ENCODE measurements at places on chromosomes 3 and 15.

DNA sequence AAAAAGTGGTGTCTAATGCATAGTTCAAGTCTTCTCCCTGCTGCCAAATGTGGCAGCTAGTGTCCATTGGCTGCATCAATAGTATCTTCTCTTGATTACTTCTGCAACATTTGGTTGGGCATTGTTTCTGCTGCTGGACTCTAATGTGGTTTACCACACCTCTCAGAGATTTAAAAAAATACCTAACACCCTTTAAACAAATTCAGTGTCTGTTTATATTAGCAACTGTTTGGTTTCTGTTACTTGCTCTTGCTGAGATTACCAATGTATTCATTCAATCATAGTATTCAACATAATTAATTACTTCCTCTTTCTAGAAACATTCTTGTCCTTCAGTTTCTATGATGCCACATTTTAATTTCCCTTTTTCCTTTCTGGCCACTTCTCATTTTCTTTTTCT lies 20.3 kb upstream of the NECTIN3 start:
- no peak for DNase-seq

GRCh38 chr3:128820252-128820839 lies 59.1 kb upstream of the ACAD9 start:
- DNase-seq = no peak

- DNase-seq = no peak
Observed at GRCh38 chr15:58562135-58562534, 130.3 kb downstream of the LIPC start.

- no peak for DNase-seq
Observed at GRCh38 chr3:55486857-55487380, at the start of gene WNT5A. Gene WNT5A (minus strand): TSS chr3:55487306. CDS start chr3:55486985, 321 bp downstream.

DNA sequence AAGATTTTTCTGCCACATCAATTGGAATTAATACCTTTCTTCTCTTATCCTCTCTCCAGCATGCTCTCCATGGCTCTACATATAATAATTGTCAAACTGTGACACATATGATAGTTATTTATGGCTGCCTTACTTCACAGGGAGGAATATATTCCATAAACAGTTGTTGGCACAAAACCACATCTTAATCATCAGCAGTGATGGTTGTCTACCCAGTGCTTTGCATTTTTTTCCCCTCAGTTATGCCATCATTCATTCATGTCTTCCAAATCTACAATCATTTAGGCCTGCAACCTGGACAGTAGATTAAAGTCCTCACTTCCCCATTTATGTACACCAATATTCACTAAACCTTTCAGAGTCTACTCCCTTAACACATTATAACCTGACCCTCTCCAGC lies 107.7 kb downstream of the THRB start:
- DNase-seq = no peak

DNA sequence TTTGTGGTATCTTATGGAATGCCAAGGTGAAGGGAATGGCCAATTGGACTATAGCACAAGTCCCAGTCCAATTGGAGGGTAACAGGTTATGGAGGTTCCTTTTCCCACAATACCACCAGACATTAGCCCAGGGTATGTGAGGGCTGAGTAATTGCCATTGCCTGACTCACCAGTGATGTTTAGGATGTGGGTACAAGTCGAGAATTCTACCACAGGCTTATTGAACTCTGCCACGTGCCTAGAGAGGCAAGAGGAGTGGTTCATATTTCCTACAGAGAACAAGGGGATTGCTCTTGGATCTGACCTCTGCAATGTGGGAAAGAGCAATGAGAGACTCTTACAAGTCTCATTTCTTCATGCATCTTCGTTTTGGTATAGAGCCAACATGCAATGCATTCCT lies 85.0 kb upstream of the XCR1 start:
- no peak for DNase-seq

DNA sequence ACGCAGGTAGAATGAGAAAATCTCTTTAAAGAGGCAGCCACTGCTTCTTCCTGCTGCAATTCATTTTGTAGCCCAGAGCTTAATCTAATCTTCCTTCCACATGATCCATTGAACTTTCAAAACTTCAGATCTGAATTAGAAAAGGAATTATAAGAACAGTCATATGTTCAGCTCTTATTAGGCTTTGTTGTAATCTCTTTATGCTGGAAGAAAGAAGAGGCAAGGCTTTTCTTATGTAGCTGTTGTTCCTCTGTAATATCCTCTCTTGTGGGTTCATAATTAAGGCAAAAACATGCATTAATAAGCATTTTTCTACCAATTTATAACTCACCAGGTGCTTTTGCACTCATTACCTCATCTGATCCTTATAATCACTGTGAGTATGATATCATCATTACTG lies 634.9 kb upstream of the CFAP20DC start:
- no peak for DNase-seq

GRCh38 chr3:39724233-39724846 lies 85.1 kb upstream of the MYRIP start:
- DNase-seq = no peak

DNA sequence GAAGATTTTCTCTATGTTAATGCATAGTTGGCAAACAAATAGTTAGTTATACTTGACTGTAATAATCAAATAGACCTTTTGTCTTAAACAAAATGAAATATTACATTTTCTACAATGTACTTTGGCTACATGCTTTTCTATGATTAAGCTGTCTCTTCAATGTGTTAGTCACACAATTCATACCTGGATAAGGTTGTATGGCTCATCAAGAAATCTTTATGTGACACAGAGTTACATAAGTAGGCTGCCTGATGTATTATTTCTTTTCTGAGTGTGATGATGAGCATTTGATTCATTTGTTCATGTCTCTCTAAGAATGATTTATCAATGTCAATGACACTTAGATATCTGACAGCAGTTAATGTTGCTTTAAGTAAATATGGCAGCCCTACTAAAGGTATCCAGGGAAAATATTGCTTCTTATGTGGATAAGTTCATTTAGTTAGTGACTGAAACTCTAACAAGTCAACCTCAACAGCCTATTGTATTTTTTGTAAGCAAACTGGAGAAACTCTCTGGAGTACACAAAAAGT lies 157.4 kb upstream of the SOX2 start:
- DNase-seq = no peak

- no peak for DNase-seq
Observed at GRCh38 chr15:57655809-57656208, 50.7 kb upstream of the POLR2M start.

DNA sequence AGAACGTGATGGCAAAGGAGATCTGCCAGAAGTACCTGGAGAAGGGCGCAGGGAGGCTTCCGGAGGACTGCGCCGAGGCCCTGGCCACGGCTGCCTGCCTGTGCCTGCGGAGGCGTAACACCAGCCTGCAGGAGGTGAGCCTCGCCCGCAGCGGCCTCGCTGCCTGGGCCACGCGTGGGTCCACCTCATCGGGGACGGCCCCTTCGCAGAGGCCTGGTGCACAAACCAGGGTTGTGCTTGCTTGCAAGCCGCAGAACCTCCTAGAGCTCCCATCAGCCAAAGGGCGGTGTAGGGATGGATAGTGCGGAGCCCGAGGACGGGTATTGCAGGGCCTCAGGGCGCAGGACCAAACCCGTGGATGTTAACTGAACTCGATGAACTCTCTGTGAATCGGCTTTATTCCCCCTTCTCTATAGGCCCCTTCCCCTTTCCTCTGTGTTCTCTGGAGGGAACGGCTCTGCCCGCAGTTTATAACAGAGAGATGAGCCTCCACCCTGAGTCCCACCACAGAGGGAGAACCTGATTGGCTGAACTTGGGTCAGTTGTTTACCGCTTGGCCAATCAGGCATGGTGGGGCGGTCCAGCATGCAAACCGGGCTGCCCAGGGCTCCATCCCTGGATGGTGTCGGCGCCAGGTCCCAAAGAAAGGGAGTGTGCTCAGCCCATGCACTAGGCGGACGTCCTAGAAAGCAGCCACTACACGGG lies 13.6 kb upstream of the TATDN2 start:
- DNase-seq = no peak

- no peak for DNase-seq
Observed at GRCh38 chr3:122606330-122606729, 28.9 kb downstream of the PARP15 start.

GRCh38 chr3:48795997-48796732 lies 51.5 kb downstream of the PRKAR2A start:
- DNase-seq = no peak

GRCh38 chr3:14946236-14946635 lies 1.1 kb upstream of the NR2C2 start:
- DNase-seq = no peak

GRCh38 chr3:10743366-10744097 lies 72.5 kb upstream of the SLC6A11 start:
- no peak for DNase-seq

DNA sequence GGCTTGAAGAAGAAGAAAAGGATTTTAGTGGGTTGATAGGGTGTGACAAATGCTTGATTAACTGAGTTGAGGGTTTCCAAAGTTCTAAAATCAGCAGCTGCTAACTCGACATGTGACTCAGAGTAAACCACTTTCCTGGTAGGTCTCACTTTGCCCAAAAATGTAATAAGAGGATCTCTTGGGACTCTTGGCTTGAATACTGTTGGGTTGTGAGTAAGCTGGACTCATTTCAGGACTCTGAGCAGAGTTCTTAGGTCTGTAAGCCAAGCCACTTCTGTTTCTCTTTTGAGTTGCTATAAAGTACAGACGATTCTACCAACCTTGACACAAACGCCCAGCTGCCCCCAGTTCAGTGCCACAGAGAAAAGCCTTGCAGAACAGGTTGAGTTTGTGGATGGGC lies 241.1 kb downstream of the ZNF621 start:
- DNase-seq = peak; percentile 38

DNA sequence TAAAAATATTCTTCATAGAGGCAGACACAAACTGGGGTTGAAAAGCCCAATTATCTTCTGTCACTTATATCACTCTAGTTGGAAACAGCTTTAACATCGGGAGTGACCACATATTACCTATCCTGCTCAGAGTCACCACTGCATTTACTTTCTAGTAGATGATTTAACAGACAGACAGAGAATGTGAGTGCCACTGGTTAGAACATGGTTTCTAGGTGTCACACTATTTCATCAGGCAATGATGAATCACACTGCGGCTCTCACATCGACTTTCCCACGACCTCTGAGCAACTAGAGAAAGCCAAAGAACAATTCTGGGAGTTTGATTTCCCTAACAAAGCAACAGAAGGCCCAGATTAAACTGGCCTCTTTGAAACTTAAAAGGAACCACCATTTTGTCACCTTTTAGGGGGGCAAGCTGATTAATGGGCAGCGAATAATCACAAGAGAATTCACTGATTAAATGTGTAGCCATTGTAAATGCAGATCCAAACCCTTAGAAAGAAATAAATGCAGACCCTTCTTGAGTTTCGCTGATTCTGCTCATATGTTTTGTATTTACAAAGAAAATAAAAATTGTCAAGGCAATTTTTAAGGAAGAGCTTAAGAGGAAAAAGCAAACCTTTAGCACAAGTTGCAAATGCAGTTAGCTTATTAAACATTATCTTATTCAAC lies 112.6 kb upstream of the KBTBD8 start:
- DNase-seq = no peak
